ENCODE measurements at places on chromosomes 4 and X.

- DNase-seq = no peak
Measured at GRCh38 chrX:49082271-49082871, 2.7 kb upstream of the WDR45 start.

DNA sequence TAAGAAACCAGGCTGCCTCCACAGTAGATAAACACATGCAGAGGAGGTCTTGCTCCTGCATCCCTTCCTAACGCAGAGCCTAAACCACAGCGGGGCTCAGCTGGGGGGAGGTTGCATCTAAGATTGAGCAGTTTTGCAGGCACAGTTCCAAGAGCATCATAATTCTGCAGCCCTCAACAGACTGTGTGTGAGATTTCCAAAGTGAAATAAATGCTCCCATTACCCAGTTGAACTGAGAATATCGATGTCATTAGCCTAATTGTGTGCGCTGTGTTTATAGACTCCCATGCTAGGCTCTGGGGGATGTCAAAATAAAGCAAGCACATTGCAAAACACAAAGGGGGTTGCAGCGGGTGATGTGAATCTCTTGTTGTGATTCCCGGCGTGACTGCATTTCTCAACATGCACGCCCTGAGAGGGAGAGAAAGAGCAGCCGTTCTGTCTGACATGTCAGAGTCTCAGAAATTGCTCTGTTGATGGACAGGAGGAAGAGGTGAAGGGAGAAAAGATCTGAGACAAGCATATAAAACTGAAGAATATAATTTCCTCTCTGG, 150.0 kb upstream of the PSAPL1 start:
- no peak for DNase-seq

GRCh38 chr4:122826553-122827257, at the start of gene FGF2:
TSS of gene FGF2 (plus strand) at chr4:122826831. CDS start at chr4:122827175, 344 bp downstream.
- no peak for DNase-seq

DNA sequence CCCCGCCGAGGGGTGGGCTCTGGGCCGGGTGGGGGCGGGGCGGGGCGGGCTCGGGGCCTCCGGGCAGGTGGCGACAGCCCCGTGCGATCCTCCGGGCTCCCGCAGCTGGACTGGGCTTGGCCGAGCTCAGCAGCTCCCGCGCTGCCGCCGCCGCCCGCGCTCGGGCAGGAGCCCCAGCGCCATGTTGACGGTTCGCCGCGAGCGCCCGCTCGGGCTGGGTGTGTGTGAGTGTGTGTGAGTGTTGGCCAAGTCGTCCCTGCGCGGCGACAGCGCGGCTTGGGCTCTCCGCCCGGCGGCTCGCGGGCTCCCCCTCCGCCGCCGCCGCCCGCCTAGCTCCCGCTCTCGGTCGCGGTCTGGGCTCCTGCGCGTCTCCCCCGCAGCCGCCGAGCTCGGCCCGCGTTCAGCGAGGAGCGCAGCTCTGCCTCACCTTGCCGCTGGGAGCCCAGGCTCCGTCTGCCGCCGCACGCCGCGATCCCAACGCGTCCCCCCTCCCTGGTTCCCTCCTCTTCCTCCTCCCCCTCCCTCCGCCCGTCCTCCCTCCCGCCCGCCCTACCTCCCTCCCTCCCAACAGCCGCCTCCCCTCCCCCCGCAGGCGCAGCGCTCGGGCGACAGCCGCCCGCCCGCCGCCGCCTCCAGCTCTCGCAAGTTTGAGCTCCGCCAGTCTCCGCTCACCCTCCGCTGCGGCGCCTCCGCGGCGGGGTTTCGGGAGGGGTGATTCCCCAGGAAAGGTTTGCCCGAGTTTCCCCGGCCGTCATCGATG, at the start of gene BCOR:
BCOR (minus strand) TSS at position 455 of the 760 bp plus-strand sequence. CDS start 20,029 bp downstream, outside the sequence.
- peak; percentile 72 for DNase-seq

GRCh38 chr4:41660352-41660751, 88.2 kb downstream of the PHOX2B start:
- DNase-seq = no peak

GRCh38 chr4:150874338-150875226, 140.5 kb downstream of the LRBA start:
- no peak for DNase-seq

GRCh38 chr4:53465281-53465680, 87.8 kb downstream of the FIP1L1 start:
- no peak for DNase-seq

GRCh38 chrX:150495496-150495895, 72.9 kb upstream of the MTM1 start:
- no peak for DNase-seq

GRCh38 chr4:76856243-76857073, 41.5 kb downstream of the SOWAHB start:
- no peak for DNase-seq

DNA sequence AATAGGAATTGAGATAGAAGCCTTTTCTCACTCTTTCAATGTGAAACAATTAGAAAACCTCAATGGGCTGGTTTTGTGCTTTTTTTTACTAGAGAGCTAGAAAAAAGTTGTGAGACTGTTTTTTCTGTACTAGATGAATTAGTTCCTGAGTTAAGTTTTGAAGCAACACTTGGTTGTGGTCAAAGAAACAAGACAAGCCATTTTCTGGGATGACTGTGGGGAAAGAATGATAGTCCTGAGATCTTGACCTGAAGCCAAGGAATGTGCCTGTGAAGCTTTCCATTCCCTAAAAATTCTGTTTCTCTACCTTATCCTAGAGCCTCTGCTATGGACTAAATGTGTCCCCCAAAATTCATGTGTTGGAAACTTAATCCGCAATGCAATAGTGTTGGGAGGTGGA, 157.8 kb upstream of the TLL1 start:
- no peak for DNase-seq

- DNase-seq = no peak
Measured at GRCh38 chr4:152417673-152418072, 118.2 kb downstream of the FBXW7 start.

GRCh38 chrX:13064599-13065143, 20.3 kb upstream of the FAM9C start:
- DNase-seq = no peak

GRCh38 chrX:2507904-2508627, 7.3 kb upstream of the DHRSX start:
- DNase-seq = no peak

- peak; percentile 45 for DNase-seq
Measured at GRCh38 chr4:80138551-80139538, 58.5 kb upstream of the PRDM8 start.

GRCh38 chr4:145808848-145809512, 129.0 kb downstream of the C4orf51 start:
- DNase-seq = no peak

GRCh38 chr4:15778289-15779241, at the start of gene CD38:
TSS of gene CD38 (plus strand) at chr4:15778328. CDS start at chr4:15778415, 87 bp downstream.
- DNase-seq = peak; percentile 75

DNA sequence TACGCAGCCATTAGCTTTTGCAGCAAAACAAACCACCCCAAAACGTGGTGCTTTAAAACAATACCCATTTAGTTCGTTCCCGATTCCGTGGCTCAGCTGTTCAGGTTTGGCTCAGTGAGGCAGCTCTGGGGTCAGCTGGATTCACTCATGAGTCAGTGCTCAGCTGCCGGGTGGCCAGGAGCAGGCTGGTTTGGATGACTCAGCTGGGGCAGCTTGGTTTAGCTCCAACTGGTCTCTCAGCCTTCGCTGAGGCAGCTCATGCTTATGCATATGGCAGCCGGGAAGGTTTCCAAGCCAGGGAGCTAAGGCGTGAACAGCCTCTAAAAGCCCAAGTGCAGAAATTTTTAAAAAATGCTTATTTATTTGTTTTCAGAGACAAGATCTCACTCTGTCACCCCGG, 13.3 kb upstream of the CD99 start:
- DNase-seq = no peak

DNA sequence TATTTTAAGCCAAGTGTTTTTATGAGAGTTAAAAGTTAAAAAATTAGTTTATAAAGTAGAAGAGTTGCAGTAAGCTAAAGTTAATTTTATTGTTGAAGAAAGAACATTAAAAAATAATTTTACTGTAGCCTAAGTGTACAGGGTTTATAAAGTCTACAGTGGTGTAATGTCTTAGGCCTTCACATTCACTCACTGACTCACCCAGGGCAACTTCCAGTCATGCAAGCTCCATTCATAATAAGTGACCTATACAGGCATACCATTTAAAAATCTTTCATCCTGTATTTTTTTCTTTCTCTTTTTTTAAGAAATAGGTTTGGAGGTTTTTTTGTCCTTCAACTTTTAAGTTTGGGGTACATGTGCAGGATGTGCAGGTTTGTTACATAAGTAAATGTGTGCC, 87.9 kb upstream of the NR3C2 start:
- no peak for DNase-seq

DNA sequence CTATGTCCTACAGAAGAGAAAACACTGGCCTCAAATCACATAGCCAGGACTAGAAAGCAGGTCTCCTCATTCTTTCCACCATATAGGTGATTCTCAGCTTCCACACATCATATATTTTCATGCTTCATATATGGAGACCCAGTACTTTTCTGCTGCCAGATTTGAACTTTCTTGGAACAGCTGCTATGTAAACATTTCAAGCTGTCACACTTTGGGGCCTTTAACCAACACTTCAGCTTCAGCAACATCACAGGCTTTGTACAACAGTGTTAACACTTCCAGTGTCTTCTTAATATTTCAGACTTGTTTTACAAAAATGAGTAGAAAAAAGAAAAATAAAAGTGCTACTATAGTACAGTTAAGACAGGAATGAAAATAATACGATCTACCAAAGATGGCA, 12.6 kb downstream of the SH3RF1 start:
- no peak for DNase-seq

- DNase-seq = no peak
Measured at GRCh38 chr4:172202480-172203076, 389.4 kb downstream of the GALNTL6 start.

GRCh38 chrX:131397891-131398290, 108.8 kb upstream of the IGSF1 start:
- no peak for DNase-seq

- DNase-seq = no peak
Measured at GRCh38 chr4:82623121-82623683, 61.4 kb upstream of the TMEM150C start.
